Bronchial epithelial cell (primary cell): ENCODE measurements at places on chromosomes 1 and 21. TPM values are rescaled to one million over a fixed set of nuclear protein-coding genes. Genes with fewer than 3 reads are reported as not detected.

Gene SELENON
- total RNA-seq = 3.4 and 6.4 TPM in 2 replicates

Gene AGMAT
- 0.51 and 1.6 TPM in 2 replicates for total RNA-seq

Gene HES4
- total RNA-seq = 42.6 and 83.5 TPM in 2 replicates

Gene CADM3
- total RNA-seq = not detected in 2 replicates

Gene ZBTB48
- 18.7 and 19.7 TPM in 2 replicates for total RNA-seq
